Left forelimb (tissue), 1 donor: ENCODE measurements at places on chromosomes 4 and X.

- no peak for DNase-seq
Observed at GRCh38 chrX:27917713-27918500, 63.3 kb downstream of the DCAF8L1 start.

DNA sequence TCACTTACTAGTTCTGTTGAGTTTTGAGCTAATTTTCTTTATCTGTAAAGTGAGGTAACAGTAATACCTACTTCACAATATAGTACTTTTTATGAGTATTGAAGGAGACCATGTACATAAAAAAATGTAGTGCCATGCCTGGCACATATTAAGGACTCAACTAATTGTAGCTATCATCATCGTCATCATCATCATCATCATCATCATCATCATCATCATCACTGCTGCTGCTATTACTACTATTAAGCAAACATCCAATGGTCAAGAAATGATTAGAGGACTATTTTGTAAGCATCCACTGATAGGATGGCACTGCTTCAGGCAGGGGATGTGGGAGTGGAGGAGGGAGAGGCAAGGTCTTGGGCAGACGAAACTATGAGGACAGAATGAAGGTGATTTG lies 47.4 kb upstream of the GPR101 start:
- no peak for DNase-seq

DNA sequence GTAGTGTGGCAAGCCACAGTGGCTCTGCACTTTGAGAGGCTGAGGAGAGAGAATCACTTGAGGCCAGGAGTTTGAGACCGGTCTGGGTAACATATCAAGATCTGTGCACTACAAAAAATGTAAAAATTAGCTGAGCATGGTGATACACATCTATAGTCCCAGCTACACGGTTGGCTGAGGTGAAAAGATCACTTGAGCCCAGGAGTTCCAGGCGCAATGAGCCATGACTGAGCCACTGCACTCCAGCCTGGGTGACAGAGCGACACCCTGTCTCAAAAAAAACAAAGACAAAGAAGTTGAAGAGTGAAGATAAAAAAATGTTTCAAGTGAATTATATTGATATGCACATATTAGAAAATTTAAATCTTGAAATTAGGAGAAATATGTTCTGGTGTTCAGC lies 46.3 kb downstream of the SULT1B1 start:
- DNase-seq, result no peak

DNA sequence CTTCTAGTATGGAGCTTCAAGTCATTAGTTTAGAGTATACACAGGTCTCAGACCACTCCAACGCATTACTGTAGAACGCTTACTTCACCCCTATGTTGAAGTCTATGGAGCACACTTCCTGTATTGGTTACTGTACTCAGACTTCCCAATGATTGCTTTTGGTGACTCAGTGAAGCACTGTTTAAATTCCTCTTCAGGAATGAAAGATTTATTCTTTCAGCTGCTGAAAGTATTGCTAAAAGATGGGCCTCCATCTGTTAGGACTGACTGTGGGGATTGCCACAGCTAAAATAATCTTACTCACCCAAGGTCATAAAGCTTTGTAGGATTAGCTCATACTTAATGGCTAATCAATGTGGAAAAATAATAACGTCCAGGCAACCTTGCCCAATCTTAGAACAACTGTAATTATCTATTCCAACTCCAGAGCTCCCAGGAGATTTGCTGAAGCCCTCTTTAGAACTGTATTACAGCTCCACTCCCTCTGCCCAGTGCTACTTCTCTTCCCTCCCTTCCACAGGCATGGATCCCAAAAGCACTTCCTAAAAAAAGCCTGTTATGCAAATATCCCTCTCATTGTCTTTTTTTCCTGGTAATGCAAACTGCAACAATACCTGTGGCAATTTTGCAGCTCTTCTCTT lies 281.9 kb upstream of the HS3ST1 start:
- no peak for DNase-seq

DNA sequence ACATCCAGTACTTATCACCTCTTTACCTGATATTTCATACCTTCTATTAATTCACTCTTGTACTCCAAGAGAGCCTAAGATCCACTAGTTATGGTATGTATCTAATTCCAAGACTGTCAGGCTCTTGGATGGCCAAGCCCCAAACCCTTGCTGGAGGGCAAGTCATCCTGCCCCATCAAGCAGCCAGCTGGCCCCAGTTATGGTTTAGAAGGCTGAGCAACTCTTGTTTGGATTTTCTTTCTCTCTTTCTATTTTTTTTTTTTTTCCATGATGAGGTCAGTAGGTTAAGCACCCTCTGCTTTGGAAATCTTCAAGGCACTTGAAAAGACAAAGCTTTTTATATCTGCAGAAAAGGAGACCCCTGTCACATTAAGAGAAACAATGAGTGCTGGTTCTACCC lies 10.9 kb upstream of the FGF16 start:
- no peak for DNase-seq

DNA sequence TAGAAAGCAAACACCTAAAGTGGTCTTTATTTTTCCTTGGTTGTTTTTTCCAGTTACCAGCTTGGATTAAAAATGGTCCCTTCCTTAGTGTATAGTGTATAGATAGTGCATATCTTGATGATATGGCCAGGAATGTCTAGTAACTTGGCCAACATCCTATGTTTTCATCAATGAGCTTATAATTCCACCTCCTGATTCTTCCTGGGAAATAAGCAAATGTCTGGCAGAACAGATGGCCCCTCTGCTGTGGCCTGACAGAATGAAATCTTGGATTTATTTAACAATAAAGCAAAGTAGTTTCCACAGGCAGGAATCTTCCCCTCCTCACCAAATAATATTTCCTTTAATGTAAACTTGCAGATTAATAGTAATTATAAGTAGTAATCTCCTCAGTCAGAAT lies 6.1 kb downstream of the SCARB2 start:
- DNase-seq, result no peak

DNA sequence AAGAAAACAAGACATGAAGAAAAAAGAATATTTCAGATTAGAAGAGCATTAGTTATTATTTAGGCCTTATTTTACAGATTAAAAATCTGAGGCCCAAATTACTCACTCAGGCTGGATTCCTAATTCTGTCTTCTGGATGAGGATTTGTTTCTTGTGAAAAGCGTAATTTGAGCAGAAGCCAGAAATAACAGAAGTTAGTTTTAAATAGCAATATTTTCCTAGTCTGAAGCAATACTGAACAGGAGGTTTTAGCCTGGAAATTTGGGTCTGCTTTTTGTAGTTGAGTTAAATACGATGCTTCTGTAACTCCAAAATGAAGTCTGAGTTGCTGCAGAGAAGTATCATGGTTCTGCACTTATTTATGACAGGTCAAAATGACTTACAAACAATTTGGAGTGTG lies 124.9 kb downstream of the RTL3 start:
- DNase-seq, result no peak

DNA sequence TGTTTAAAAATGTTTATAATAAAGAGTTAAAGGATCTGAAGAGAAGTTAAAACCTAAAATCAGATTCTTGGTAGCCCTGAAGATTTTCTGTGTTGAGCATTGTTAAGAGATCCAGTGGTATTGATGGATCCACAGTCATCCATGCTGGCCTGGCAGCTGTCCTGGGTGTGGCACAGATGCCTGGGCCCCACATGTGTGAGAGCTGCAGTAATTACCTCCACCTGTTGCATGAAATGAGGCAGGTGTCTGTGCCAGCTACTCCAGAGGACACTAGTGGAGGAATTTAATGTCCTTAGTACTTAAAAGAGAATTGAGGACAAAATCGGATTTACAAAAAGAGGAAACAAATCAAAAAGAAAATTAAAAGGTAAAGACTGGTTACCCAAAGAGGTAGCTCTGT lies 44.0 kb downstream of the MGST2 start:
- no peak for DNase-seq

GRCh38 chr4:122038896-122039295 lies 87.0 kb upstream of the TRPC3 start:
- DNase-seq, result no peak

DNA sequence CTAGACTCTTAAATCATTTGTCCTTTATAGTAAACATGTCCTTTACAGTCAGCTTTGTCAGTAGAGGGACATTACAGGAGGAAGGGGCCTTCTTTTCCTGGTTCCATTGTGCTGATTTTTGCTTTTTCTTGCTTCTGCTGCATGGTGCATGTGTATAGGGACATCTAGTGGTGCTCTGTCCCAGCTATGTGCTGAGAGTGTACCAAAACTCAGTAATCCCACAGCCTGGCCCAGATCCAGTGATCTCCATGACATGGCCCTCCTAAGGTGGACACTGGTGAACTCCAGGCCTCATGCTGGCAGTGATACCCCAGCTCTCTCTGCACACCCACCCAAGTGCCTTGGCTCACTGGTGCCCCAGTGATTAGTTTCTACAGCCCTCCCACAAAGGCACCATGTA lies 45.2 kb downstream of the MAGEB17 start:
- DNase-seq, result no peak

GRCh38 chr4:123204737-123205136 lies 191.9 kb upstream of the SPRY1 start:
- DNase-seq, result no peak

GRCh38 chrX:37476571-37477170 lies 94.8 kb upstream of the LANCL3 start:
- no peak for DNase-seq

DNA sequence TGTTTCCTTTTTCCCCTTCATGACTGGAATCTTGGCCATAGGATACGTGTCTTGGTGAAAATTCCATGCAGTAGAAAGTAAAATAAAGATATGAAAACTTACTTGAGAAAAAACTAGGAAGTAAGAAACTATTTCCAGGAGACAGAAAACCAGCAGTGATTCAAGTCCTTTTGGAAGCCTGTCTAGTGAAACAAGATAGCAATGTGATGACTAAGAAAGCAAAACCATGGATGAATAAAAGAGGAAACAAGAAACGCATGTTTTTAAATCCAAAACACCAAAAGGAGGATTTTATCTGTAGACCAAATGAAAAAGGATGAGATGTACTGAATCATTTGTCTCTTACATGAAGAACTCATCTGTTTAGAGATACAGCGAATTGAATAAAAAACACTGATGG lies 1430.0 kb downstream of the ARAP2 start:
- no peak for DNase-seq

DNA sequence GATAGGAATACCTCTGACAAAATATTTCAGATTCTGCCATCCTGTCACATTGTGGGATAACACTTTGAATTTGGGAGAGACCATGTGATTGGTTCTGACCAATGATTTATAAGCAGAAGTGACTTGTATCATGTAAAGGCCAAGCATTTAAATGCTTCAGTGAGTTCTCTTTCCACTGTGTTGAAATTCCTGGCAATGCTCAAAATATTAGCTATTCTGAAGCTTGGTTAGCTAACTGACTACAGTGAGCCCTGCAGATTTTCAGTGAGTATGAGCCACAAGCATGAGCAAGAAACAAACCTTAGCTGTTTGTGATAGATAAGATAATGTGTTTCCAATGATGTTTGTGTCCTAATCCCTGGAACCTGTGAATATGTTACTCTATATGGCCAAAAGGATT lies 562.8 kb upstream of the AADAT start:
- DNase-seq, result no peak

- DNase-seq, result no peak
Observed at GRCh38 chr4:98961770-98962169, 32.8 kb upstream of the EIF4E start.

- DNase-seq, result no peak
Observed at GRCh38 chr4:47084795-47085194, 53.4 kb downstream of the GABRB1 start.

GRCh38 chr4:139221687-139222086 lies 44.7 kb upstream of the ELF2 start:
- DNase-seq, result no peak

GRCh38 chr4:86788826-86789225 lies 60.4 kb downstream of the SLC10A6 start:
- no peak for DNase-seq

GRCh38 chr4:48546336-48546735 lies 56.3 kb downstream of the ZAR1 start:
- no peak for DNase-seq
